ENCODE measurements at places on chromosomes 4 and X.

DNA sequence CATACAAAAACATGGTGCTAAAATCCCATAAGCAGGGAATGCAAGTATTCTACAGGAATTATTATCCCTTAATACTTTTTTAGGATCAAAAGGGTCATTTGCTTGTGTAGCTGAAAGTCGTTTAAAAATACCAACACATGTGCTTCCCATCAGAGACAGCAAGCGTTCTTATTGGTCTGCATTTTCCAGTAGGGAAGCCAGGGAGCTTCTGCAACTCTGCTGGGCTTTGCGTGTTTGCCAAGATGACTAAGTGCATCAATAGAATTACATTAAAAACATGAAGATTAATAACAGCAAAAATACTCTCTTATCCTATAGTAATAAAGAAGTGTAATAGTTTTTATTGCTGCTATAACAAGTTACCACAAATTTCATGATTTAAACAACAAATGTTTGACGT, 111.2 kb downstream of the QDPR start:
- DNase-seq, result no peak

- DNase-seq, result no peak
Observed at GRCh38 chr4:110904435-110905065, 281.7 kb upstream of the PITX2 start.

DNA sequence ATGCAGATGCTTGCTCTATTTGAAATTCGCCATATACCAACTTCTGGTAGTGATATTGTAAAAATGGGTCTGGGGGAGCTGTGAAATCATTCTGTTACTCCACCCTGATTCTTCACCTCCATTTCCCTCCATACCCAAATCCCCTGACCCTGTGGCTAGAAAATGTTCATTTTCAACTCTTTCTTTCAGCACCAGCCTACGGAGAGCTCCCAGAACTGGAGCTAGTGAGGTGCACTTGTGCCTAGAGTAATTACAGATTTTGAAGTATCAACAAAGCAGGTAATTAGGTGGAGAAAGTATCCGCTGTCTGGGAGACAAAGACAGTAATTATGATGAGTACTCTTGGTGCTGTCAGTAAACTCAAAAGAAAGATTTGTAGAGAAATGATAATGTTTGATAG, 8.1 kb downstream of the ARHGAP36 start:
- DNase-seq, result no peak

DNA sequence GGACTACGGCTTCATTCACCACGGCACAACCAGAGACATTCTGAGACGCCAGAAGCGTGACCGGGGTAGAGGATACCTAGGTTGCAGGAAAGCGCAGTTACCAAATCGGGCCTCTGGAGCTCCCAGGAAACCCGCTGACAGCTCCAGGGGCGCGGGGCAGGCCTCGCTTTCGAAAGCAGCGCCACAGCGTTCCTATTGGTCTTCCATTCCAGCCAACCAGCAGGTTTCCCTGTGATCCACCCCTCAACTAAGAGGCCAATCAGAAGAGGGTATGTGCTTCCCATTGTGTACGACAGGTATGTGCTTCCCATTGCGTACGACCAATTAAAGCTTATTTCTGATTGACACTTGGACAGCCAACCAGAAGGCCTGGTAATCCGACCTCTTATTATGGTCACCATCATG, 14.9 kb downstream of the SNX12 start:
- DNase-seq, result no peak

GRCh38 chr4:46844325-46844917, 64.6 kb downstream of the COX7B2 start:
- no peak for DNase-seq

DNA sequence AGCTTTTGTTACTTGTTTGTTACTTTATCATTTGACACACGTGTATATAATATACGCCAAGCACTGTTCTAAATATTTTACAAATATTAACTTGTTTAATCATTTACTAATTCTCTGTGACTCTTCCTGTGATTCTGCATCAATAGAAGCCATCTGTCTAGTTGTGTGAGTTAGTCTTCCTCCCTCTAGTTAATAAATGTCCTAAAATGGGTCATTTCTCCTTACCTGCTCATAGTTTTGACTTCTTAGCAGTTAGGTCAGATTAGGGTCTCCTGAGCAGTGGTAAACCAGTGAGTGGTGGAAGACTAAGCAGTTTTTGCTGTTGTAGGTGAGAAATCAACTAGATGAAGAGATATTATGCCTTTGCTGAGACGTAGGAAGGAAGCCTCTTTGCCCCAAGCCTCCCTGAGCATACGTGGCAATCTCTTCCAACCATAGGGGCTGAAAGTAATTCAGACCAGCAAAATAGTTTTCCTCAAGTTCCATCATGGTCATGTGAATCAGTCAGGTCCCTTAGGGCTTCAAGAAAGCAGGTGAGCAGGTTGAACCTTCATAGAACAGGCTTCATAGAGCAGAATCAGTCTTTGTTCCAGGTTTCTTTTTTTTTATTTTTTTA, 38.7 kb upstream of the THOC2 start:
- no peak for DNase-seq

DNA sequence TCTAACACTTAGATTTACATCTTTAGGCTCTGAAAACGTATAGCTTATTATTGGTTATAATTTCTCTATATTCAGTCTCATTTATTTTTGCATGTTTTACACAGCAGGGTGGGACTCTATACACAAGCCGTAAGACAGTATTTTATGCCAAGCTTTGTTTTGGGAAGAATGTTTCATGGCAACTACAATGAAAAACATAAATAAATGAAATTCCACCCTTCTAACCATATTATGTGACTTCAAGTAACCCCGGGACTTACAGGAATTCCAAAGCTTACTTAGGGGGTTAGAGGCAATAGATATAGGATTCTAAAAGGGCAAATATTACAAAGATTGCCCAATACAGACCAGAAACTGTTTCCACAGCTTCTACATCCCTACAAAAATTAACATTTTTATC, 370.9 kb downstream of the PRR32 start:
- DNase-seq, result no peak

- DNase-seq, result no peak
Observed at GRCh38 chr4:78606530-78607095, 55.0 kb downstream of the ANXA3 start.

DNA sequence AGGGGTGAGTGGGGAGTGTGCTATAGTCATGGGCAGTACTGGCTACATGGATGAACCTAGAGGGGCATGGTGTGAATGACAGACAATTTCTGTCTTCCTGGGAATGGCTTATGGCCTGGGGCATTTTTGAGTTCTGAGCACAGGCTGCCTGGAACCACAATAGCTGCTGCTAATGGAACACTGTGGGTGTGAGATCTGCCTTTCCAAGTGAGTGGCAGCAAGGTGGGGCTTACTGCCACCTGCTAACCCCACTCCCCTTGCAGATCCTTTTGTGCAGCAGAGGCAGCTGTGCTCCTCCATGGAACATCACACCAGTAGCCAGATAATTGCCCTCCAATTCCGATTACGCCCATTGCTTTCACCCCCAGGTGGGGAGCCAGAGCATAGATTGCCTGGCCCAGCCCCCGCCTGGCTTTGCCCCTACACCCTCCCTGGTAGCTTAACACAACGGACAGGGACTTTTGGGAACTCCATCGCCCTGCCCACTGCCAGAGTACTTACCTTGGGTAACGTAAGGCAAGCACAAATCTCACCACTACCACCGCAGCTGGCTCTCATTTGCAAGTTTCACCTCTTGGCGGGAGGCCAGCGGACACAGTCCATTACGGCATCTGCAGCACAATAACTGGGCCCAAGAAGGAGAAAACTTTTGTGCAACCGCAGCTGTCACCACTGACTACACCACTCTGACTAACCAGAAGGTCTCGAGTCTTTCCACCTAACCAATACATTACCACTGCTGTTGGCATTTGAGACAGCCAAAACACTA, 421.2 kb upstream of the NWD2 start:
- no peak for DNase-seq

DNA sequence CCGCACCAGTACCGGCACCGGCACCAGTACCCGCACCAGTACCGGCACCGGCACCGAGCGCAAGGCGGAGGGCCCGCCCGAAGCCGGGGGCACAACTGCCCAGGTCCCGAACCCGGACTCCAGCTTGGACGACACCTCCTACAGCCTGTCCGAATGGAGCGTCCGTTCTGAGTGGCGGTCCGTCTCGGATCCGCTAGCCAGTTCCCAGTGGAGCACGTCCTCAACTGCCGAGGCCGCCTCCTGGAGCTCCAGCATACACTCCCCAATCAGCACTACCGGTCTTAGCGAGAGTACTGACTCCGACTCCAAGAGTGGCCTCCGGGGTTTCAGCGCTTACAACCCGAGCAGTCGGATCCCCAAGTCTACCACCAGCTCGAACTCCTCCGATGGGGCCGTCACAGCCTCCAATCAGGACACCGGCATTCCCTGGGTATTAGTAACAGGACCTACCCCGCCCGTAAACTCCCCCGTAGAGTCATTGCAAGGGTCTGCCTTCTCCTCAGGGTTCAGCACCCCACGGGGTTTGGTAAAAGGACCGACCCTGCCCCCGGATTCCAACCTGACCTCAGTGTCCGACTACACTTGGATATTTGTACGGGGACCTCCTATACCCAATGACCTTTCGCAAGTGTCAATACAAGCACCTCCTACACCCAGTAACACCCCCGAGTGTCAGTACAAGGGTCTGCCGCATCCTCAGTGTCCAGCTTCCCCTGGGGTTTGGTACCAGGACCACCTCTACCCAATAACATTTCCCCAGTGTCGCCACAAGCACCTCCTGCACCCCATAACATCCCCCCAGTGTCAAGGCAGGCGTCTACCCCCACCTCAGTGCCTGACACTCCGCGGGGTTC, 721 bp upstream of the MAOA start:
- DNase-seq, result no peak

Data from cortex of kidney (tissue), 1 donor.